ENCODE measurements at places on chromosomes 6 and 20.

DNA sequence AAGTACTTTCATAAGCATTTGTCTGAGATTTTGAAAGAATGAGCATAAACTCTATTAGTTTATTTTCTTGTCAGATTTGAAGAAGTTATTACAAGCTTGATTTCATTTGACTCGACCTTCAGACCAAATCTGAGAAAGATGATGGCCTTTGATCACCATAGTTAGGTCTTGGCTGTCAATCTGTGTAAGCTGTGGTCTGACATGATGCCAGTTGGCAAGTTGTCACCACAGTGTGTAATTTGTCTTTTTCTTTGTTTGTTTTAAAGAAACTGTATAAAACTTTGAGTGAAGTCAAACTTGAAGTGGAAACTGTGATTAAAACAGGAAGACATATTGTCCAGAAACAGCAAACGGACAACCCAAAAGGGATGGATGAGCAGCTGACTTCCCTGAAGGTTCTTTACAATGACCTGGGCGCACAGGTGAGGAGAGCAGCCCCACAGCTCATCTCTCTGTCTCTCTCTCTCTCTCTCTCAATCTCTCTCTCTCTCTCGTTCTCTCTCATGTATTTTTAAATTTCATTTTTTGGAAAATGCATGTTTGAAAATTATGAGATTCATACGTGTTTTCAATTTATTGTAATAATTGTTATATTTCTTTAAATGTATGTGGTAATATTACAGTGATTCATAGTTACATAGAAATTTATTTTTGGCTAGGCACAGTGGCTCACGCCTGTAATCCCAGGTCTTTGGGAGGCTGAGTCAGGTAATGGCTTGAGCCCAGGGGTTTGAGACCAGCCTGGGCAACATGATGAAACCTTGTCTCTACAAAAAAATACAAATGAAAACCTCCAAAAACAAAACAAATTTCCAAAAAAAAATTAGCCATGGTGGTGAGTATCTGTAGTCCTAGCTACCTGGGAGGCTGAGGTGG is 208.1 kb downstream of the UTRN start:
- no peak for DNase-seq

GRCh38 chr6:84282550-84282949 is 55.1 kb upstream of the CEP162 start:
- DNase-seq = no peak

DNA sequence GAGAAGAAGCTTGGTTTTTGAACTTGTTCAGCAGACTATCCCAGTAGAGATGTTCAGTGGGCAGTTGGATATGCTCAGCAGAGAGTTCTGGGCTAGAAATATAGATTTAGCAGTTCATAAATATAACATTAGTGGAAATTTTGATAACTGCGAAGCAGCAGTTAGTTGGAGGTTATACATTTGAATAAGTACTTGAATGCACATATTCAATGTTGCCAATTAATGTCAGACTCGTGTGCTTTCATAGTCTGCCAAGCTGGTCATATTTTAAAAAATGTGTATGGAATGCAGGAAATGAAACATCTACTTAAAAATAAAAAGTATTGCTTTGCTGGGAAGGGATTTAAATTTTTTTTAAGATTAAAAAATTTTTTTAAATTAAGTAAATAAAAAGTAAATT is 92.5 kb upstream of the E2F3 start:
- no peak for DNase-seq

DNA sequence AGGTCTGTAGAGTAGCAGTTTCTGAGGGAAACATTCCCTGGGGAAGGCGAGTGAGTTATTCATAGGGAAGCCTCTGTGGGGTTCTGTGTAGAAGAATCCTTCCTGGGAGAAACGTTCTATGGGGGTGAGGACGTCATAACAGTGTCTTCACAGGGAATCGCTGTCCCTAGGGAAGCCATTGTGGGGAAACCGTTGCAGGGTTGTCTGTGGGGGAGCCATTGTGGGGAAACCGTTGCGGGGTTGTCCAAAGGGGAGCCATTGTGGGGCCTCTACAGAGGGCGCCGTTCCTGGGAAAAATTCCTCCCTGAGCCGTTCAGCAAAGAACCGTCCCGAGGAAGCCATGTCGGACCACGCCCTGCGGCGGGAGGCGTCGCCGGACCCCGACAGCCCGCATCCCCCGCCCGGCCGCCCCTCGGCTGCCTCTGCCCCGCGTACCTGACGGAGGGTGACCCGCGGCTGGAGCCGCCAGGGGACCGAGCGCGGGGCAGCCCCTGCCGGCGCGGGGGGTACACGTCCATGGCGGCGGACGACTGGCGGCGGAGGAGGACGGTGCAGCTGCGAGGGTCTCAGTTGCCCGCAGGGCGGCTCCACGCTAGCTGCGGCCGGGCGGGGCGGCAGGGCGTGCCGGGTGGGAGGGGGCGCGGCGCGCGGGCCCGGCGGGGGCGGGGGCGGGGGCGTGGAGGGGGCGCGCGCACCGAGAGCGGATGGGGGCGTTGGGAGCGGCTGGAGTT is at the start of gene DNAAF9:
TSS of gene DNAAF9 (minus strand) at position 630 of the 731 bp plus-strand sequence. CDS start at position 518, 112 bp downstream.
- no peak for DNase-seq

GRCh38 chr6:156984178-156984738 is 207.1 kb downstream of the ARID1B start:
- no peak for DNase-seq

- DNase-seq = peak; percentile 84
Observed at GRCh38 chr6:24402697-24403500, at the start of gene MRS2. Gene MRS2 (plus strand): TSS chr6:24402936. CDS start chr6:24403047, 111 bp downstream.

DNA sequence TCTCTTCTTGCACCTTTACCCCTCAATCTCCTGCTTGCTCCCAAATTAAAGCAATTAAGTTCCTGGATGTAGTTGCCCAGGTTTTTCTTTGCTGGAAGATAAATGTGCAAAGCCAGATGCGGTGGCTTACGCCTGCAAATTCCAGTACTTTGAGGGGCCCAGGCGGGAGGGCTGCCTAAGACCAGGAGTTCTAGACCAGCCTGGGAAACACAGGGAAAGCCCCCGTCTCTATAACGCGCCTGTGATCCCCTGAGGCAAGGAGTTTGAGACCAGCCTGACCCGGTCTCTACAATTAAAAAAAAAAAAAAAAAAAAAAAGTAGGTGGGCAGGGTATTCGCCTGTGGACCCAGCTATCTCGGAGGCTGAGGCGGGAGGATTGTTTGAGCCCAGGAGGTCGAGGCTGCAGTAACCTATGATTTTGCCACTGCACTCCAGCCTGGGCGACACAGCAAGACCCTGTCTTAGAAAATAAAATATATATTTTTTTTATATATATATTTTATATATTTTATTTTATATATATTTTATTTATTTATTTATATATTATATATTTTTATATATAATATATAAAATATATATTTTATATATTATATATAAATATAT is 461 bp upstream of the DCDC2 start:
- no peak for DNase-seq

DNA sequence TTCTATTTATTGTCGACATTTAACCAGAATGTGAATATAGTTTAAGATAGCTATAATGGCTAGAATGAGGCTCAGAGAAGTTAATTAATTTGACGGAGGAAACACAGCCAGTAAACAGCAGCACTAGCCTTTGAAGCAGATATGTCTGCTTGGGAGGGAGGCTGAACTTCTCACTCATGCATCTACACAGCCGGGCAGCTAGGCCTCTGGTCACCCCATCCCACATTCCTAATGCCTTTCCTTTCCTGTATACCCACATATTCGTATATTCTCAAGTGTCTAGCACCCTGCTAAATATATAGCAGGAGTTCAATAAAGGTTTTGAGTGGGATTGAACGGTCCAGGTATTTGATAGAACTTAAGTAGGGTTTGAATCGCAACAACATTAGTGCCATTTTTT is 230.4 kb upstream of the PDE10A start:
- DNase-seq = no peak

DNA sequence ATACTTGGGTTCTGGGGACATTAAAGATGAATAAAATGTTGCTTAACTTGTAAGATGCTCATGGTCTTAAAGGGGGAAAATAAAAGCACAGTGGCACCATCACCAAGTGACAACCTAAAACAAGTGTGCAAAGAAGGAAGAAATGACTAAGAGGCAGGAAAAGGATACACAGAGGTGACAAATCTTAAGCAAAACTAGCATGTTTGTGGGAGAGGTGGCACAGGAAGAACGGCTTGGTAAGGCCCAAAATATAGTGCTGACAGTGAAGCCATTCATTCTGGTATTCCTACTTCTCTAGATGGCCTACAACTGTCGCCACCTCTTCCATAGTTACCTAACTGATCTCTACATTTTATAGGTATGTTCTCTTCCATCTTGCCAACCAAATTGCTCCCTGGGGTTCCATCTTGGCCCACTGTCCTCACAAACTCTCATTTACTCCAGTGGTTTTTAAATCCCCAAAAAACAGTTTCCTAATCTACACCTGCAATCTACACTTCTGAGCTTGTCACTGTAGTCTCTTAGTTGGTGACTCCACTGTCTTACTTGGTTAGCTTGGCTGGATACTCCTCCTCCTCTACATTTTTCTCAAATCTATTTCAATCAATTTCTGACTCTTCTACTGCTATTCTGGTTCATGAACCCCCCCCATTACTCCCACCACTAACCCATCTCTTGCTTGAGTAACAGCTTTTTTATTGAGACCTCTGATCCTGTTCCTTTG is 33.5 kb downstream of the FAM8A1 start:
- no peak for DNase-seq

- DNase-seq = peak; percentile 52
Observed at GRCh38 chr20:19275630-19276071, 63.2 kb downstream of the SLC24A3 start.

- DNase-seq = no peak
Observed at GRCh38 chr6:22668307-22668706, 98.9 kb downstream of the HDGFL1 start.

DNA sequence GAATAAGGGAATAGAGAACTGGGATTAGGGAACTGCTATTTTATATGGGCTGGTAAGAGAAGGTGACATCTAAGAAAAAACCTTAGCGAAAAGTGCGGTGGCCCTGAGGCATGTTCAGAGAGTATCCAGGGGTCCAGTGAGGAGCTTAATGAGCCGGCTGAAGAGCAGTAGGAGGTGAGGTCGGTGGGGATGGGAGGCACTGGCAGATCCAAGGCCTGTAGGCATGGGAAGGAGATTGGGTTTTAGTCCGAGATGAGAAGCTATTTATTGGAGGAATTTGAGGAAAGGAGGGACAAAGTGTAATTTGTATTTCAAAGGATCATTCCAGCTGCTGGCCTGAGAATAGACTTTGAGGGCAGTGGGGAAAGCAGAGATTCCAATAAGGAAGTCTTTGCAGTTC is 123.8 kb downstream of the QKI start:
- no peak for DNase-seq

GRCh38 chr6:36075656-36076055 is 48.0 kb downstream of the MAPK14 start:
- DNase-seq = no peak

GRCh38 chr6:125791820-125792165 is 1.0 kb downstream of the NCOA7 start:
- no peak for DNase-seq

DNA sequence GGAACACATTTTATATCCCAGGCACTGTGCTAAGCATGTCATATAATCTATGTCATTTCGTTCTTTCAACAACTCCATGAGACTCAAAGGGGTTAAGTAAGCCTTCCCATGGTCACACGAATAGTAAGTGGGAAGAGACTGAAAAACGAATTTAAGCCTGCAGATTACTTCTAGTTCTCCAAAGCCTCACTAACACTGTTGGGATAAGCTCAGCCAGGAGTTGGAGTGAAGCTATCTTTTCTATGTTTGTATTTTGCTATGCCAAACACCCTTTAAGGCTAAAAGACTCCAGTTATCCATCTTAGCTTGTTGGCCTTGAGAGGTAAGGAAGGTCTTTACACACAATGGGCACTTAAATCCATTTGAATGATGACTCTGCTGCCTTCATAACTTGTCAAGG is 148.1 kb upstream of the UST start:
- no peak for DNase-seq

- no peak for DNase-seq
Observed at GRCh38 chr6:38271081-38271480, 368.6 kb downstream of the BTBD9 start.

DNA sequence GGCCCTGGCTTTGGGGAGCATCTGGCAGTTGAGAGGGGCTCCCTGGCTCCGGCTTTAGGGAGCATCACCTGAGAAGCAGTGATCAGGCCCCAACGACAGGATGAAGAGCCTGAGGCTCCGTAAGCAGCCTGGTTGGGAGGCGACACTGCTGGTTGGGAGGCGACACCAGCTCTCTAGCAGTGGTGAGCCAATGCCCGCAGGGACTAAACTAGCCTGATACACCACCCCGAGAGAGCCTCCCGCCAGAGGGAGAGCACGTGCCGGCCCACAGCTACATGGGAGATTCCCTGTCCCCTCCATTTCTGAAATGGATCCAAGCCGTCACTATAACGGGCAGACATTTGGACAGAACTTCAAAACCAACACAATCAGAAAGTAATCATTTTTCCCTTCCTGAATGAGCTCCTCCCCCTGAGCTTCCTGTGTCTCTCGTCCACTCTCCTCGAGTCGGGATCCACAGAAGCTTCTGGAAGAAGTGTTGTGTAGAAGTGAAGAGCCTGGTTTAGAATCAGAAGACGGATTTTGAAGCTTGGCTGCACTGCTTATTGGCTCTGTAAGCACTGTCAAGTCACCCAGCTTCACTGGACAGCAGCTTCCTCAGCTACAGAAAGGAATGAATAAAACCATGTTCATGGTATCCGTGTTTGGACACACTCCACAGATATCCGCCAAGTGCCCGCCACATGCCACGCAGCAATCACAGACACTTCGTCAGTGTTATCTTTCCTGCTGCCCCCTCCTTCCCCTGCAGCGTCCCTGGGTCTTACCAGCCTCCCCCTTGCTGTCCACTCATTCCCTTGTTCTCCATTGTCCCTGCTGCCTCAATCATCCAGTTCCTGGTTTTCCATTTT is 199.6 kb downstream of the TTLL2 start:
- no peak for DNase-seq

DNA sequence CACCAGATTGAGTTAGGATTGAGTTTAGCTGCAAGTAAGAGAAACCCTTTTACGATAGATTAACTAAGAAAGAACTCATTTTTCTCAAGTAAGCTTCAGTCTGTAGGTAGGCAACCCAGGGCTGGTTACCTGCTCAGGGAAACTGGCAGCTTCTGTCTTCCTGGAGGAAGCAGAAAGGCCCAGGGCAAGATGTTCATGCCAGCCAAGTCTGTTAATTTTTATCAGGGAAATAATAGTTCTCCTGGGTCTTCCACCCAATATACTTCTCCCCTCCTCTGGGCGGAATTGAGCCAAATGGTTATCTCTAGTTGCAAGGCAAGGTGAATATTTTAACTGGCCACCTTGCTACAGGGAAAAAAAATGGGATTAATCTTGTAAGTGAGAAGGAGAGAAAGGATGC is 98.2 kb downstream of the UTRN start:
- DNase-seq = no peak
